ENCODE measurements at places on chromosomes 1 and 21. TPM values are rescaled to one million over a fixed set of nuclear protein-coding genes. Genes with fewer than 3 reads are reported as not detected.
A peak's percentile ranks its signal among the peaks of the same experiment; 100 is the strongest.

- DNase-seq: no peak
Observed at GRCh38 chr1:1364266-1364665, 5.9 kb upstream of the MXRA8 start.

GRCh38 chr1:36323636-36324352 lies at the start of gene EVA1B:
Gene EVA1B, minus strand, starts transcription at chr1:36323645. Its CDS starts 608 bp downstream, at chr1:36323037.
- DNase-seq: peak; percentile 43

DNA sequence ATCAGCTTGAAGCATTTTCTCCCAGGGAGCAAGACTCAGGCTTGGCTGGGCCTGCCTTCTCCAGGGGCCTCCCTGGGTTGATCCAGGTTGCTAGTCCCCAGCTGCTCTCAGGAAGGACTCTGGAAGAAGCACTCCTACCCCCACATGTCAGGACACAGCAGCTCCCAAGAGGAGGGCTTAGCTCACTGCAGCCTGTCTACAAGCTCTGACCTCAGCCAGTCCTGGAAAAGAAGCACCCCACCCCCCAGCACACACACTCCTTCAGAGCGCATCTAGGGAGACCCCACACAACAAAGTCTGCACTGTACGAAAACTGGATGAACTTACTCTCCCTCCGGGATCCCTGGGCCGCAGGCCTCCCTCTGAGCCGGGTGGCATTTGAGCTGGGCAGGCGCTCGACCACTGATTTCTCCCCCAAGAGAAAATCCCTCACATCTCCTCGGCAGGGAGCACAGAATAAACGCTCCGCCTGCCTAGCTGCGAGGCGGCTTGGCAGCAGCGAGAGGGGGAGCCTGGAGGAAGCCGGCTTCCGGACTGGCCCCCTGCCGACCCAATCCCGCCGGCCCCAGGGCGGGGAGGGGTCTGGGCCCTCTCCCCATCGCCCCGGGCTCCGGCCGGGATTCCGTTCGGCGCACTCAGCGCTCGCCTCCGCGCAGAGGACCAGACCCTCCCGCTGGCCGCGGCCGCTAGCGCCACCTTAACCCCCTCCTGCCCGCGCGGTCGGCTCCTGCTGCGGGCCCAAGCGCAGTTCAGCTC lies at the start of gene KCNA2:
KCNA2 (minus strand) TSS at position 458 of the 756 bp plus-strand sequence. CDS start 1,576 bp downstream, outside the sequence.
- no peak for DNase-seq

- DNase-seq: no peak
Observed at GRCh38 chr1:164565357-164565756, 6.4 kb downstream of the PBX1 start.

- no peak for DNase-seq
Observed at GRCh38 chr1:170730438-170730837, 66.5 kb downstream of the PRRX1 start.

GRCh38 chr1:75796376-75797272 lies at the start of gene MSH4:
Gene MSH4, plus strand, starts transcription at chr1:75796882. Its CDS starts 104 bp downstream, at chr1:75796986.
- no peak for DNase-seq

- DNase-seq: no peak
Observed at GRCh38 chr1:27958513-27958912, 1.3 kb upstream of the XKR8 start.

GRCh38 chr1:111733992-111734341 lies 5.2 kb downstream of the INKA2 start:
- no peak for DNase-seq

- no peak for DNase-seq
Observed at GRCh38 chr1:11541956-11542355, 63.0 kb downstream of the DISP3 start.

DNA sequence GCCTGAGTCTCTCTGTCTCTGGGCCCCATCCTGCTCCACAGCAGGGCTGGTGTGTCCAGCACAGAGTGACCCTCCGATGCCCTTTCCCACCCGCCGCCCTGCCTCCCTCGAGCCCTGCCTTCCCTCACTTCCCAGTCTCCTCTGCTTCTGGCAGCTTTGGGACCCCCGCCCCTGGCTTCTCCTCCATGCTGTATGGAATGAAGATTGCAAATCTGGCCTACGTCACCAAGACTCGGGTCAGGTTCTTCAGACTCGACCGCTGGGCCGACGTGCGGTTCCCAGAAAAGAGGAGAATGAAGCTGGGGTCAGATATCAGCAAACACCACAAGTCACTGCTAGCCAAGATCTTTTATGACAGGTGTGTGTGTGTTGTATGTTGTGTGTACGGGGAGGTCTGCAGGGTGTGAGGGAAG lies 14.3 kb downstream of the MOV10 start:
- DNase-seq: no peak

DNA sequence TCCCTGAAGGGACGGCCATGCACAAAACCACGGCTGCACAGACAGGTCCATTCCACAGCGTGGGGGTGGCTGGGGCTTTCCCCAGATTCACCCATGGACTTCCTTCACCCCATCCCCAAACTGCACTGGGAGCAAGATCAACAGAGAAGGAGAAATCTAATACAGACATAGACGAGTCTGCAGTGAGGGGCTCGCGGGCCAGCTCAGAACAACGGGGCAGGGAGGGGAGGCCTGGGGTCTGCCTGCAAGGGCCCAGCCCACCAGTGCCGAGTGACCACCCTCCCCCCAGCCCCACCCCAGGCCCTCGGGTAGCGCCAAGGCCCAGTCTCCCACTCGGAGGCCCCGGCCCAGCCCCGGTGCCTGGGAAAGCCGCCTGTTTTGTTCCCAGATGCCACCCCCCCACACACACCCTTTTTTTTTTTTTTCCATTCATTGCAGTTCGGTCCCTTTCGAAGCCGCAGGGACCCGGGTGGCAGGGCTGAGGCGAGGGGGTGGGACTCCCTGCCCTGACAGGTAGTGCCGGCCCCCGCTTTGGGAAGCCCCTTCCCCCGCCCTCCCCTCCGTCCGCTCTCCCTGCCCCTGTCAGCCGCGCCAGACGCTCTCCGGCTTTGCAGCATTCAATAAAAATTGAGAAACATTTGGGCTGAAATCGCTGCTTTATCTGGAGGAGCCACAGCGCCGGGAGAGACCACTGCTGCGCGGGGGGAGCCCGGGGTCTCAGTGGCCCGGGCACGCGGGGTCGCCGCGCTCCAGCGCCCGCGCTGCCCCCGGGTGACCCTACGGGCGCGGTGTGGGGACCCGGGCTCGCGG lies 543 bp upstream of the EPHB2 start:
- peak; percentile 19 for DNase-seq

GRCh38 chr1:189708674-189709073 lies 769.0 kb downstream of the BRINP3 start:
- DNase-seq: peak; percentile 3

GRCh38 chr1:16621300-16621658 lies 7.9 kb upstream of the NBPF1 start:
- DNase-seq: no peak

DNA sequence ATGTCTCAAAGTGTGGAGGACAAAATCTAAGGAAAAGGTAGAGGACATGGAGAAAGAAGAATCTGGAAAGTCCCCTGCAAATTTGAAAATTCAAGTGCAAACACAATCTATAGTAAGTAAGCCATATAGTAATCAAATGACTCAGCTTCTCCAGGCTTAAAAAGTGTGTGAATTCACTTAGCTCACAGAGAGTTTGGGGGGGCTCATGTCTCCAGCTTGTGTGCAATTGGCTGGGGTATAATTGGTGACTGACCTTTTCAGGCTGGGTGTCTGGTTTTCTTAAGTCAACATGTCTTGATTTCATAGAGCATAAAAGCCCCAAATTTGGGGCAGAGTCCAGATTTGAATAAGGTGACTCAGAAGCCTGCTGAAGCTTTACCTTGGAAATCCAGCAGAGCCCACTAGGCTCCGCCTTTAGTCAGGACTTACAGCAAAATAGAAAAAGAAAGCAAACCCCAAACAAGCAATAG lies 8.6 kb downstream of the CLDN14 start:
- DNase-seq: peak; percentile 34

DNA sequence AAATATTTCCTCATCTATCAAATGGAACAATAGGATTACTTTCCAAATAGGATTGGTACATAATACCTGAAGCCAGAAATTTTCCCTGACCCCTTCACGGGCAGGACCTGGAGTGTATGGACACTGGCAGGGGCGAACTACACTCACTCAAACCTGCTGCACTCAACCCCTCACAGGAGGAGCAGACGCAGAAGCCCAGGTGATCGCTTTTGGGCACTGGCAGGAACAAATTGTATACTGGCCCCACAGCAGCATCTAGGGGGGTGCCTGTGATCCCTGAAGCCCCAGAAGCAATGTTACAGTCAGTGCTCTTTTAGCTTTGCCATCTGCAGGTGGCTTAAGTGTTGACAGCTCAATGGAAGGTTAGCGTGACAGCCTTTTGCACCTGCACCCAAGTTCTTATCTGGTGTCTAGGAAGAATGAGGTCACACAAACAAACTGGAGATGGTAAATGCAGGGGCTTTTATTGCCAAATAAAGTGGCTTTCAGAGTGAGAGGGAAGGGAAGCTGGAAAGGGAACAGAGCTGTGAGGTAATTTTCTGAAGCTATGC lies 199.2 kb upstream of the NEGR1 start:
- no peak for DNase-seq

GRCh38 chr1:209342441-209343175 lies 240.9 kb upstream of the CAMK1G start:
- no peak for DNase-seq

GRCh38 chr21:45012662-45013259 lies 61.6 kb upstream of the ADARB1 start:
- DNase-seq: peak; percentile 87

- DNase-seq: peak; percentile 99
Observed at GRCh38 chr21:35197992-35198431, 148.9 kb upstream of the RUNX1 start.

DNA sequence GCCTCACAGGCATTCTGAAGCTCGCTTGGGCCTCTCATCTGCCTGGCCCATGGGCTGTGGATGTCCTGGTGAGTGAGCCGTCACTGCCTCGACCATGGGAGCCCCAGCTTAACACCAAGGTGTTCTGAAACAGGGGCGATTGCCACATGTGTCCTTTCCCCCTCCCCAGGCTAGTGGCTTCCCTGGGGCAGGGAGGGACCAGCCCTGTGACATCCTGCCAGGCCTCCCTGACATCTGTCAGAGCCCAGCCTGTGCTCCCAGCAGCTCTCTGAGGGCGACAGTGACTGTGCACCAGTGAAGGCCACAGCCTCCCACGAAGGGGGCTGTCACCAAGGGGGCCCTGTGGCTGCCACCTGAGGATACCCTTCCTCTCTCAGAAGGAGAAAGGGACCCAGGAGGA lies 35.9 kb upstream of the CCDC27 start:
- DNase-seq: no peak

DNA sequence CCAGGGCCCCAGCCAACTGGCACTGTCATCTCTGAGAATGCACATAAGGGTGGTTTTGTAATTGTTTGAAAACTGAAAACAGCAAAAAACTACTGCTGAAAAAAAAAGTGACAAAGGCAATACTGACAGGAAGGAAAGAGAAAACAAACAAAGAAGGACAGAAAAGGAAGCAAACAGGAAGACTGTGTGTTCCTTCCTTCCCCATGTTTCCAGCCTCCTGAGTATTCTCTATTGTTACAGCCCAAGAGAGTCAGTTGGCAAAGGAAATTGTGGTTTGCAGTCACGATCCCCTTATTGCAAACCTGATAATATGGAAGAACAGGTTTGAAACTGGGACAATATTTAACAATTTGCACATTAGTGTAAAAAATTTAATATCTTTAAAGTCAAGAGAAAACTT lies 1177.6 kb downstream of the PLA2G4A start:
- DNase-seq: no peak

GRCh38 chr1:78664763-78665162 lies 15.1 kb downstream of the IFI44 start:
- DNase-seq: no peak

- no peak for DNase-seq
Observed at GRCh38 chr1:179509384-179509783, 66.4 kb downstream of the NPHS2 start.

The FCRL1 gene
- polyA plus RNA-seq: not detected

The ZNF697 gene
- 1.8 TPM for polyA plus RNA-seq

The SIM2 gene
- not detected for polyA plus RNA-seq

The SPRR2B gene
- not detected for polyA plus RNA-seq

The CNIH3 gene
- polyA plus RNA-seq: 6.4 TPM

The TAS1R3 gene
- 0.09 TPM for polyA plus RNA-seq

The FCRL2 gene
- not detected for polyA plus RNA-seq

The RUNX1 gene
- 45.8 TPM for polyA plus RNA-seq

The C1orf87 gene
- polyA plus RNA-seq: not detected

The ANGPTL3 gene
- polyA plus RNA-seq: not detected

The FAM177B gene
- not detected for polyA plus RNA-seq

The MSH4 gene
- 0.01 TPM for polyA plus RNA-seq

The PEAR1 gene
- polyA plus RNA-seq: 0.17 TPM

The OR2T2 gene
- polyA plus RNA-seq: not detected

The FMO5 gene
- 0.58 TPM for polyA plus RNA-seq

The CYP4A11 gene
- not detected for polyA plus RNA-seq

Data from mammary epithelial cell (primary cell).